ENCODE measurements at places on chromosomes 1 and 21. TPM values are rescaled to one million over a fixed set of nuclear protein-coding genes. Genes with fewer than 3 reads are reported as not detected.

RHD gene
- total RNA-seq, result not detected

FMO5 gene
- total RNA-seq, result 0.21 TPM

KLHDC9 gene
- 1.1 TPM for total RNA-seq

RGS16 gene
- total RNA-seq, result 7.5 TPM

GJA5 gene
- total RNA-seq, result under 0.01 TPM

PROX1 gene
- total RNA-seq, result 0.34 TPM

TTC24 gene
- not detected for total RNA-seq

WDR77 gene
- 34.9 TPM for total RNA-seq

KTI12 gene
- total RNA-seq, result 8.5 TPM

SLC26A9 gene
- total RNA-seq, result under 0.01 TPM

OR14K1 gene
- total RNA-seq, result not detected

TMCC2 gene
- total RNA-seq, result 8.5 TPM

KCNJ9 gene
- total RNA-seq, result under 0.01 TPM

NBPF26 gene
- 40.2 TPM for total RNA-seq

FCRL4 gene
- total RNA-seq, result not detected

CYP4Z1 gene
- 0.07 TPM for total RNA-seq

CFHR1 gene
- not detected for total RNA-seq

NPL gene
- total RNA-seq, result 3.8 TPM

IGFN1 gene
- total RNA-seq, result 0.68 TPM

MMP23B gene
- total RNA-seq, result 1.1 TPM

NBPF4 gene
- 0.14 TPM for total RNA-seq

RXFP4 gene
- total RNA-seq, result not detected

TMEM52 gene
- total RNA-seq, result 2.9 TPM
